ENCODE measurements at places on chromosomes 2 and 18. TPM values are rescaled to one million over a fixed set of nuclear protein-coding genes. Genes with fewer than 3 reads are reported as not detected.

DNA sequence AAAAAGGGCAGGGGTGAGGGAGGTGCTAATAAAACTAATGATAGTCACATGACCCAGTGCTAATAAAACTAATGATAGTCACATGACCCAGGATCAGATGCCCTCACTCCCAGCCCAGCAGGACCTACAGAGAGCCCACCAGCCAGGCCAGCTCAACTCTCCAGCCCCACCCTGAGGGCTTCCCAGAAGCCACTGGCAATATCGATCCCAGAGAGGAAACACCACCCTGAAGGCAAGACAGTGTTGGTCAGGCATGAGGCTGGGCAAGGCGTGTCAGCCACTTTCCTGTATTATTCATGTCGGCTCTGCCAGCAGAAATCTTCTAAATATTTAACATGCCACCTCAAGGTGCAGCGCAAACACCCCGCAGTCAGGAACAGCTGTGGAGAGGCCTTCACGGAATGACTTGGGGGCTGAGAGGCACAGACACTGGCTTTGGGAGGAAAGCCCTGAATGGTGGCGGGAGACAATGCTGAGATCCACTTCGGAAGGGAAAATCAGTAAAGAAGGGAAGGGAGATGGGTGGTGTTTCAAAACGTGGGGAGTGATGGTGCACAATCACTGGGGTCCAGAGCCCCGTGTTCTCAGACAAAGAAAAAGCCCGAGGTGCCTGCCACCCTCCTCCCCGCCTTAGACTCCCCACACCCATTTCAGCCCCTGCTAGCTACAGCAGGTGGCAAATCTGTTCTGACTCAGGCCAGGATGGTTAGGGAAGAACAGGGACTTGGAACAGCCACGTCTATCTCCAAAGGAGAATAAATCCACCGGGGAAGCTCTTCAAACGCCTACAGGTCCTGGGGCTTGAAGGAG lies 1.4 kb downstream of the REEP1 start:
- DNase-seq: no peak

- DNase-seq: no peak
These were observed at the start of gene CHRNA1 for GRCh38 chr2:174764280-174765255. Gene CHRNA1 (minus strand): TSS chr2:174764472. CDS start chr2:174764394, 78 bp downstream.

AAK1 gene
- polyA plus RNA-seq: 24.4 TPM

DNA sequence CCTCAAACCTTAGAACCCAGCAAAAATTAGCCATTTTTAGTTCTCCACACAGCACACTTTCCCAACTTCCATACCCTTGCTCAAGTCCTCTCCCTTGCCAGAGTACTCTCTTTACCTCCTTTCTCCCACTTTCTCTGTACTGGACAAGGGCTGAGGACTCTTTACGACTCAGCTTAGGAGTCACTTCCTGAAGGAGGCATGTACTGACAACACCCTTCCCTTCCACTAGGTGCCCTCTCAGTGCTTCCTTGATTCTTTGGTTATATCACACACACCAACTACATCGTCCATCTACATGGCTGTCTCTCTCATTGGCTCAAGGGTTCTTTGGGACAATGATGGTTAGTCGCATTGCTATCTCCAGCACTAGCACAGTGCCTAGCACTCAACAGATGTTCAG lies 5.2 kb upstream of the C18orf63 start:
- no peak for DNase-seq

DNA sequence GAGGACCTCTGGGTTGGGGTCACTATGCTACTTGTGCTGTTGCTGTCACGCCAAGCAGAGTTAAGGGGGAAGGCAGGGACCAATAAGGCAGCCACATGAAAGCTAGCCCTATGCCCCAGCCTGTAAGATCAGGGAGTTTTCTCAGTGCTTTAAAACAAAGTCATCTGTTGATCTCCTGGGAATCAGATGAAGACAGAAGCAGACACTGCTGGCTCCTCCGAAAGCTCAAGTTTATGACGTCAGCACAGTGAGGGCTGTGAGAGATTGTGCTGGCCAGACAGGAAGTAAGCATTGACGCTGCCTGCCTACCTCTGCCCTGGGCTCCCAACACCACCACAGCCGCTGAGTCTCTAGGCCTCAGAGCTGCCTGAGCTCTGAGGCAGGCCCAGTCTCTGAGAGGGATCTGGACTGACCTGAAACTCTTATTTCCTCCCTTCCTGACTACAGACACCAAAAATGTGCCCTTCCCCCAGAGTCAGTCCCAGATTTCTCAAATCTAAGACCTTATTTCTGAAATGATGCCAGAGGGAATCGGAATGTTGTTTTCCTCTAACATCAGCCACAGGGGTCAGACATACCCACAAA lies 118.1 kb upstream of the EPAS1 start:
- peak; percentile 27 for DNase-seq

- DNase-seq: peak; percentile 4
These were observed 93.7 kb upstream of the WDR75 start for GRCh38 chr2:189347540-189347939.

REG3A gene
- polyA plus RNA-seq: not detected

DNA sequence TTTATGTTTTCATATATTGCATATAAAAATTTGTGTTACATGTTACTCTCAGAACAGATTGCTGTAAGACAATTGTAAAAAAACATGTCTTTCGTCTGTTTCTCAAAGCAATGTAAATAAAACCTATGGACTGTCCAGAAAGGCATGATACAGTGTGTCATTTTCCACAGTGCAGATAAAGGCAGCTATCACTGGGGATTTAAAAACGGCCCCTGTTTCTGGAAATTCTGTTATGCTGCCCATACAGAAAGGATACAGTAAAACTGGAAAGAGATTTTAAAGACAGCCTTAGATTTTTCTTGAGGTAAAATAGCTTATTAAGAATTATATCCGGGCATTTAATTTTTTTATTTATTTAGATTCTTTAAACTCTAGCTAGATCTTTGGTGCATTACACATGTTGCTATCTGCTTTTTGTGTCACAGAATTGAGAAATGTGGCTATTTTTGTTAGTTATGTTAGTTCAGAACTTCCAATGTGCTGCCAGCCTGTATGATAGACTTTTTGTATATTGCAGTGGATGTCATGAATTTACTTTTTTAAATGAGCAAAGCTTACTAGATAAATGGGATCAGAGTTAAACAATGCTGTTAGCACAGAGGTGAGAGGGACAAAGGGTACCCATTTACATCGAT lies 859 bp upstream of the INO80D start:
- peak; percentile 18 for DNase-seq

ALPP gene
- polyA plus RNA-seq: 0.13 TPM

All from left renal cortex interstitium (tissue), 4 donors.